ENCODE measurements at places on chromosomes 4 and X.

DNA sequence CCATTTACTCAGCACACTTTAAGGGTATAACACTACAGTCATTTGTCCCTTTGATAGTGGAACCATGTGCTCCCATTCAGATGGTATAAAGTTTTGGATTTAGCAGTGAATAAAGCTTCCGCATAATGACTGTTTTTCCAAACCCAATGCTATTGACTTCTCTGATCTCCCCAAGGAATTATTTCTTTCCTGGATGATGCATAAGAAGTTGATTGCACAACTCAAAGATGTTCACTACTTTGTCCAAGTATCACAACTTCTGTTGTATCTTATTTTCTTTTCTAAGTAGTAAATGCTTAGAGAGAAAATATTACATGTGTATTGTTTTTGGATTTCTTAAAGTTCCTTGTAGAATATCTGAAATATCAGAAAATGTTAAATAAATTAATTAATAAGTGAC lies 300.2 kb downstream of the GPM6A start:
- DNase-seq: no peak

DNA sequence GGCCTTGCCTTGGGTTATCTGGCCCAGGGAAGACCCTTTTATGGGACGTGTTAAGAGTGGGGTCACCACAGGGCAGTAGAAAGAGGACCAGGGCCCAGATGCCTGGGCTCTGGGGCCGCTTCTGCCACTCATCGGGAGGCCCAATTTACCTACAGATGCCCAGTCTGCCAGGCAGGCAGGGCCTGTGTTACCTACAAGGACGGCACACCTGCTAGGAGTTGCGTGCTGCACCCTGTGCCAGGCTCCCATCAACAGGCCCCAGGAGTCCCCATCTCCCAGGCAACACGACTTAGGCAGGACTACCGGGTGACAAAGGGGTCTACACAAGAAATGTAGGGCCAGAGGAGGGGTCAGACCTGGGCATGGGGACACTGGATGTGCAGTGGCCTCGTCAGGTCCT lies 34.6 kb downstream of the WDR1 start:
- DNase-seq: no peak

- DNase-seq: peak; percentile 61
These were observed 549 bp downstream of the MSL3 start for GRCh38 chrX:11758400-11759171.

DNA sequence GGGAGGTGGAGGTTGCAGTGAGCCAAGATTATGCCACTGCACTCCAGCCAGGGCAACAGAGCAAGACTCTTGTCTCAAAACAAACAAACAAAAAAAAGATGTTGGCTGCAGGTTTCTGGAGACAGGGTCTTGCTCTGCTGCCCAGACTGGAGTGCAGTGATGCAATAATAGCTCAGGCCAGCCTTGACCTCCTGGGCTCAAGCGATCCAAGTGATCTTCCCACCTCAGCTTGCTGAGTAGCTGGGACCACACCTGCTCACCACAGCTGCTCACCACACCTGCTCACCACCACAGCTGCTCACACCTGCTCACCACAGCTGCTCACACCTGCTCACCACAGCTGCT lies 29.9 kb upstream of the CPLX1 start:
- no peak for DNase-seq

GRCh38 chr4:151901631-151902030 lies 140.8 kb upstream of the GATB start:
- no peak for DNase-seq

GRCh38 chr4:113618205-113618604 lies 143.3 kb downstream of the CAMK2D start:
- no peak for DNase-seq

GRCh38 chr4:28358606-28359005 lies 1498.0 kb downstream of the STIM2 start:
- no peak for DNase-seq

GRCh38 chr4:172654457-172654856 lies 514.2 kb upstream of the GALNT7 start:
- no peak for DNase-seq

- DNase-seq: no peak
These were observed 263.2 kb upstream of the ITM2A start for GRCh38 chrX:79630033-79631009.

- DNase-seq: no peak
These were observed 2582.2 kb downstream of the PCDH7 start for GRCh38 chr4:33302321-33302720.

- no peak for DNase-seq
These were observed 81.5 kb upstream of the NKX1-1 start for GRCh38 chr4:1487761-1488160.

DNA sequence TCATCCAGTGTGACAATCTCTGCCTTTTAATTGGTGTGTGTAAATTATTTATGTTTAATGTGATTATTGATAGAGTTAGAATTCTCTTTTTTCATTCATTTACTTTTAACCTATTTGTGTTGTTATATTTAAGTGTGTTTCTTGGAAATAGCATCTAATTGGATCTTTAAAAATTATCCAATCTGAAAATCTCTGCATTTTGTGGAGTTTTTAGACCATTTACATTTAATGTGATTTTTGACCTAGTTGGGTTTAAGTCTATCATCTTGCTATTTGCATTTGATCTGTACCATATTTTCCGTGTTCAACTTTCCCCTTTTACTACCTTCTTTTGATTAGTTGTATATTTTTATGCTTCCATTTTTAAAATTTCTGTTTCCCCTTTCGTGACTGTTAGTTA lies 71.3 kb downstream of the TENM3 start:
- DNase-seq: no peak

DNA sequence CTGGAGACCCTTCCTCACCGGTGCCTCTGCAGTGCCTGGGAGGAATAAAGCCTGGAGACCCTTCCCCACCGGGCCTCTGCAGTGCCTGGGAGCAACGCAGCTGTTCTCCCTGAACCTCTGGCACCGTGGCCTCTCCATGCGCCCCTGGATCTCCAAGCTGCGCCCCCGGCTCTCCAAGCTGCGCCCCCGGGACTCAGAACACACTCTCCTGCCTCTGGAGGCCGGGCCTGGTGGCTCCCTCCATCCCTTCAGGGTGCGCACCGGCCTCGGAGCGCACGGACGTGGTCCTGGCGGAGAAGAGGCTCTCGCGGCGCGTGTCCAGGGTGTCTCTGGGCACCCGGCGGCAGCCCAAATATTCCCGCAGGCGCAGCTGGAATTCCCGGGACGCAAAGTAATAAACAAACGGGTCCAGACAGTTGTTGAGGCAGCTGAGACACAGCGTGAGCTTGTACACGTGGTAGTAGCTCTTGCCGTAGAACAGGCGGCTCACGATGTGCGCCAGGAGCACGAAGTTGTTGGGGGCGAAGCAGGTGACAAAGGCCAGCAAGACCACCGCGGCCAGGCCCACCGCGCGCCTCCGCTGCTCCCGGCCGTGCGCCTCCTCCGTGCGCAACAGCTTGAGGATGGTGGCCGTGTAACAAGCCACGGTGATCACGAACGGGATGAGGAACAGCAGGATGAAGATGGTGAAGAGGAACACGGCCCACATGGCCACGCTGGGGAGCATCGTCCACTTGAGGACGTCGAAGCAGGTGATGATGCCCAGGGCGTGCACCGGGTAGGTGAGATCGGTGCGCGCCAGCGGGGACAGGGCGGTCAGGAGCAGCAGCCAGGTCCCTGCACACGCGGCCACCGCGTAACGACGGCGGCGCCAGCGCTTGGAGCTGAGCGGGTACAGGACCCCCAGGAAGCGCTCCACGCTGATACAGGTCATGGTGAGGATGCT lies 12.8 kb upstream of the ASMTL start:
- no peak for DNase-seq

- no peak for DNase-seq
These were observed 109.5 kb downstream of the TAB3 start for GRCh38 chrX:30779453-30780030.

- DNase-seq: no peak
These were observed 203.0 kb downstream of the CENPC start for GRCh38 chr4:67342291-67342690.

DNA sequence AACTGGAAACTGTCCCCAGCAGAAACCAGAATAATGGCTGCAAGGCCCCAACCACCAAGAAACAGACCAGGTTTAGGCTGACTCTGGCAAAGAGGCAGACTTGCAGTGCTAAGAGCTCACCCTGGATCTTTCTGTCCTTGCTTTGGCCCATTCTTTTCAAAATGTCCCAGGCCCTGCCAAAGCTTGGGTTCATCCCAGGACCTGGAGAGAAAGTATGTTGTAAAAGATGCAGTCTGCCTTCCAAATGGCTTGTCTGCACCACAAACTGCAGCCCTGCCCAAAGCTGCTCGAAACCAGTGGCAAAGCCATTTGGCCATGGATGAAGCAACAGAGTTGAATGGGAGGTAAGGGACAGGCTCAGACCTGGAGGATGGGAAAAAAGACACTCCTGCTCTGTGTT lies 38.0 kb upstream of the LNX1 start:
- DNase-seq: no peak

GRCh38 chr4:11487868-11488544 lies 59.3 kb upstream of the HS3ST1 start:
- DNase-seq: no peak

DNA sequence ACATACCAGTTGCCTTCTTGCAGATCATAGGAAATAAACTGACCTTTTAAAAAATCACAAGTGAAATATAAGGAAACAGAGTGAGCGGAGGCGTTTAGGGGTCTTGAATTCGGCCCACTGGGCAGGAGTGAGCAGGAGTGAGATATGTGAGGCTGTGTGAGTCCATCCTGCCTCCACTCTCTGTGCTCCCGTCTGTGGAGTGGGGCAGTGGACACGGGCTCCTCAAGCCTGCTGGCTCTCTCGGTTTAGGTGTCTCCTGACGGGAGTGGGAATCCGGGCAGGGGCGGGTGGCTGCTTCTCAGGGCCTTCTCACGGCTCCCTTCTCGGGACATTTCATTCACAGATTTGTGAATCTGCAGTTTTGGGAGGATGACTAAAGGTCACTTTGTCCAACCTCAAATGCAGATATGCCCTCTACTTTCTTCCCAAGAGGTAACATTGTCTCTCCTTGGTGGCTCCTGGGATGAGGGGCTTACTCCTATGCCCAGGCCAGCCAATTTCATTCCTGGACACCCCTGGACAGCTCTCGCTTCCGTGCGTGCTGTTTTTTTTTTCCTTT lies 27.6 kb downstream of the CYTL1 start:
- DNase-seq: no peak

- DNase-seq: no peak
These were observed 21.7 kb upstream of the TBC1D8B start for GRCh38 chrX:106780664-106781377.

DNA sequence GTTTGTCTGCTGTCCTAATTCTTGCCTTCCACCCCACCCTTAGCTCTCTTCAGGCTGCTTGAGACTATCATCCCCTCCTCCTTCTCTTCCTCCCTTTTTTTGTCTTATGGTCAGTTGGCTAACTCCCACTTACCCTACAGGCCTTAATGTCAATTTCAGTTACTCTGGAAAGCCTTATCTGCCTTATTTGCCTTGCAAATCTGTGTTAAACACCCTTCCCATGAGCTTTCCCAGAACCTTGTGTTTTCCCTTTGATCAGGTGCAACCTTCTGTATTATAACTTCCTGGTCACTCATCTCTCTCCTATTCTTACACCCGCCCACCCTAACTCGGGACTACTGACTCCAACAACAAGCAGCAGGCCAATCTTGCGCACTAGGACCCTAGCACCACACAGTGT lies 74.8 kb downstream of the COX18 start:
- DNase-seq: no peak

- no peak for DNase-seq
These were observed 119.9 kb downstream of the ANK2 start for GRCh38 chr4:113169368-113169767.

DNA sequence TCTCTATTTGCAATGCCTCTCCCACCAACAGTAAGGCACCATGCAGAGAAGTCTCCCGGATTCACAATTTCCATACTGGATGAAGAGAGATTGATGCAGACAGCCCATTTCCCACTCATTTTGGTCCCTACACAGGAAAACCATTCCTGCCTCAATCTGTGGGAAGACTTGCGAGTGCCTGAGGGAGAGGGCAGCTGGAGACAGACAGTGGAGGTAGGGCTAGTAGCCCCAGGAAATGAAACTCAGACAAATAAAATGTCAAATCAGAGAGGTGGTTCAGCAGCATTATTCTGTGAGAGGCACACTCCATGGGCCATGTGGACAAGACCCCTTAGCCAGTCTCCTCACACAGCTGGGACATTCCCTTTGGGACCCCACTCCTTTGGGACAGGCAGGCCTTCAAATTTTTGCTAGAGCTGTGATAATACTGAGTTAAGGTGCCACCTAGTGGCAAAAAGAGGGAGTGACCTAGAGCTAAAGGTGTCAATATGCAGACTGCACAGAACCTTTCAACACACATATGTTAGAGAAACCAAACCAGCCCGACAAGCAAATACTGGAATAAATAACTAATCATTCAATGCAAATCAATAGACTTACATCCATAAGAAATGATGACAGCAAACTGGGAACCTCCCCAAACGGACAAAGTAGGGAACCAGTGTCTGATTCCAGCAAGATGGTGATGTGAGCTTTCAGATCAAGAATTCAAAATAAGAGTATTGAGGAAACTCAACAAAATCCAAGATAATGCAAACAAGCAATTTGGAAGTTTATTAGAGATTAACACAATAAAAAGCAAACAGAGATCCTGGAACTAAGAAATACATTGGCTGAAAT lies 1865.3 kb upstream of the AGA start:
- DNase-seq: no peak

- DNase-seq: peak; percentile 29
These were observed at the start of gene PLP2 for GRCh38 chrX:49171752-49172279. Gene PLP2 (plus strand): TSS chrX:49171898. CDS start chrX:49172001, 103 bp downstream.

DNA sequence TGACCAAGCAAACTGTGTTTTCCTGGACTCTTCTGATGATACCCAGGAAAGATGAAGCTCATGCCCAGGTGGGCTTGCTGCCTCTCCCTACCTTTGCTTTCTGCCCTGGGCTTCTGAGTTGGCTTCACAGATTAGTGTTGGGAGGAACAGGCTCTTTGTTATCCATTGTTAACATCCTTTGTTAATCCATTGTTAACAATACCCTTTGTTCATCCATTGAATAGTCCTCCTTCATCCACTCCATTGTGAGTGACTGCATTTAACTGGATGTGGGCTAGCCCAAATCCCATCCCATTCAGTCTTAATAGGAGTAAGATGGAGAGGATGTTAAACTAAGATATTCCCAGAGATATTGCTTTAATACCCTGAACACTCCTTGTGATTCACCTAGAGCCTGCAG lies 199.0 kb upstream of the LNX1 start:
- no peak for DNase-seq

DNA sequence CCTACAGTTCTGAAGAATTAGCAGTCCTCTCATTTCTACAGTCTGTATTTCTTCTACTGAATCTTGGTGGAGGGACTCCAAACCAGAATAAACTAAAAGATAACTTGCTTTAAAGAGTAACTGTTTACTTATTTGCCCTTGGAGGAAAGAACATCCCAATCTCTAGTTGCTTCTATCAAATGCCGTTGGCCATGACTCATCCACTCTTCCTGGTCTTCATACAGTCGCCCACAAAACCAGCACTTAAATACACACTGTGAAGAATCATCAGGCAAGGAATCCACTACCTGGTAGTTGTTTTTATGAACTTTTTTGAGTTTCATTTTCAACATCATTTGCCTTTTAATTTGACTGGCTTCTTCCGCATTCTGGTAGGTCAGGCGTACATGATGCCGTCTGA lies 14.2 kb downstream of the ZNF518B start:
- no peak for DNase-seq

GRCh38 chr4:133000012-133000411 lies 149.1 kb upstream of the PCDH10 start:
- DNase-seq: no peak

Measured in NCI-H1105 treated with DMSO at 0.1 percent for 48 hours (cell line).